ENCODE measurements at places on chromosomes 7 and 10.

- DNase-seq: no peak
These were observed 164.9 kb downstream of the DGKI start for GRCh38 chr7:137681657-137682562.

GRCh38 chr7:129924602-129925001 lies 28.2 kb downstream of the UBE2H start:
- no peak for DNase-seq

DNA sequence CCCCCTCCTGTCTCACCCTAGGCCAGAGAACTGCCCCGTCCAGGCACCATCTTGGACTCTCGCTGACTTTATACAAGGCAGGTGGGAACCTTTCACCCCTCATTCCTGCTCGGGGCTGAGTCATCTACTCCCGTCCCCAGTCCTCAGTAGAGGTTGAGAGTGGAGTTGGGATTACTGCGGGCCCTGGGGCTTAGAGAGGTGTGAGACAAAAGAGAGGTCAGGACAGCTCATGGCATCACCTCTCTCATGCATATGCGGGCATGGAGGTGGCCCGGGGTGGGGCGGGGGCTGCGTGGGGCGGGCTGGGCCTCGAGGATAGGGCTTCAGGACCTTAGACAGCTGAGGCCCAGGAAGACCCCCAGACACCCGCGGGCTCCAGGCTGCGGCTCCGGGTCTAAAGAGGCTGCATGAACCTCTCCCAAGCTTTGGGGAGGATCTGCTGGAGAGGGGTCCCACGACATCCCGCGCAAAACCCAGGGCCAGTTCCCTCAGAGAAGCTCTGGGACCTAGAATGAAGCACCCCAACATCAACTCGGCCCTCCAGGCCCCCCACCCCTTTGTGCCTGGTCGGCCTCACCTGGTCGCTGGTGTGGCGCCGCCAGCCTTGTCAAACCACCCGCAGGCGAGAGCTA lies 317 bp downstream of the PDZD7 start:
- no peak for DNase-seq

DNA sequence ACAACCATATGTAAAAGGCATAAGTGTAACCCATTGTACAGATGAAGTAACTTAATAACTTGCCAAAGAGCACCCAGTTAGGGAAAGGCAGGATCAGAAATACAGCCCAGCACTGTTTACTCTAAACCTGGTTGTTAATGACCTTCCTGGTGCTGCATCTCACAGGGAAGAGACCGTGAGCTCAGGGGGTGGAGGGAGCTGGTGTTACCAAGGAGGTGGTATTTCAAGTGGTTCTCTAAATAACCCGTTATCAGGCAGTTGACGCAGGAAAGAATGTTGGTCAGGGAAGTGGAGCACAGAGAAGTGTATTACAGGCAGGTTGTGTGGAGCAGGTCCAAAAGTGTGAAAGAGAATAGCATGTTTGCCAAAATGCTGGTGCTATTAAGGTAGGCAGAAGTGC lies 4.4 kb upstream of the ST7 start:
- no peak for DNase-seq

DNA sequence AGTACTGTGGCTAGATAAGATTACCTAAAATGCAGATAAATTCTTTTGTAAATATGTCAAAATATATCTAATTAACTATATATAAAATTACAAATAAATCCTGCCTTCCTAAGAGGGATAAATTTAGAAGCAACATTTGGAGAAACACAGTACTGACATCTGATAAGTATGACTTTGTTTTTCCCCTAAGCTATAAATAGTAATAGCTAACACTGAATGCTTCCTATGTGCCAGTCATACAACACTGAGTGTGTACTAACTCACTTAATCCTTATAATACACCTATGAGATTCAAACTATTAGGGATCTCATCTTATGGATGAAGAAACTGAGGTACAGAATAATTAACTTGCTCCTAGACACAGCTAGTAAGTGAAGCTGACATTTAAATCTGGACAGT lies 733.4 kb downstream of the MAGI2 start:
- no peak for DNase-seq

- no peak for DNase-seq
These were observed 202.9 kb downstream of the GRID1 start for GRCh38 chr10:86163522-86164173.

GRCh38 chr10:11046776-11047160 lies 29.1 kb downstream of the CELF2 start:
- no peak for DNase-seq

GRCh38 chr7:134865001-134865845 lies 85.8 kb downstream of the CALD1 start:
- DNase-seq: no peak

- no peak for DNase-seq
These were observed 89.2 kb upstream of the BMPER start for GRCh38 chr7:33816106-33816505.

GRCh38 chr7:151847681-151848081 lies 29.2 kb downstream of the PRKAG2 start:
- no peak for DNase-seq

DNA sequence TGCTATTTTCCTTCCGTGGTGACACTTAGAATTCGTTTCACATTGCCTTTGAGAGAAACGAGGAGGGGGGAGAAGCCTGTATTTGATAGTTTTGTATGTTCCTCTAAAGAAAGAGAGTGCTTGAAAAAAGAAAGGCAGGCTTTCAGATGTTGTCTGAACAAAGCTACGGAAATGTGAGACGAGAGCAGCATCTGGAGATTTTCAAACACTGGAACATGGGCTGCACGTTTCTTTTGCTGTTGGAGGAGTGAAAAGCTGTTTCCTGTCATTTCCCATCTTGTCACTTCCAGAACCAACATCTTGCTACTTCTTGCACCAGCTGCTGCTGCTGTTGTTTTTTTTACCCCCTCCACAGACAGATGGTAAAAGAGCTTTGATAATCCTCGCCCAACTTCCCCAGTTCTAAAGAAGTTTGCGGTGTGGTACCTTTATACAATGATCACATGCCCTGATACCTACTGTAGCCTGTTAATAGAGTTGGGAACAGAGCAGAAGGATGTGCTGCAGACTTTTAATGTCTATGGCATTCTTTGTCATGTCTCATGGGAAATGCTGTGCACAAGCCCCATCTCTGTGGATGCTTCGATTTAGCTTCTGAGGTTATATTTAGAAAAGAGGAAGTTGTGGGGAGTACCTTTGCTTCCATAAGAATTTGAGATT lies 408.1 kb downstream of the AUTS2 start:
- DNase-seq: no peak

DNA sequence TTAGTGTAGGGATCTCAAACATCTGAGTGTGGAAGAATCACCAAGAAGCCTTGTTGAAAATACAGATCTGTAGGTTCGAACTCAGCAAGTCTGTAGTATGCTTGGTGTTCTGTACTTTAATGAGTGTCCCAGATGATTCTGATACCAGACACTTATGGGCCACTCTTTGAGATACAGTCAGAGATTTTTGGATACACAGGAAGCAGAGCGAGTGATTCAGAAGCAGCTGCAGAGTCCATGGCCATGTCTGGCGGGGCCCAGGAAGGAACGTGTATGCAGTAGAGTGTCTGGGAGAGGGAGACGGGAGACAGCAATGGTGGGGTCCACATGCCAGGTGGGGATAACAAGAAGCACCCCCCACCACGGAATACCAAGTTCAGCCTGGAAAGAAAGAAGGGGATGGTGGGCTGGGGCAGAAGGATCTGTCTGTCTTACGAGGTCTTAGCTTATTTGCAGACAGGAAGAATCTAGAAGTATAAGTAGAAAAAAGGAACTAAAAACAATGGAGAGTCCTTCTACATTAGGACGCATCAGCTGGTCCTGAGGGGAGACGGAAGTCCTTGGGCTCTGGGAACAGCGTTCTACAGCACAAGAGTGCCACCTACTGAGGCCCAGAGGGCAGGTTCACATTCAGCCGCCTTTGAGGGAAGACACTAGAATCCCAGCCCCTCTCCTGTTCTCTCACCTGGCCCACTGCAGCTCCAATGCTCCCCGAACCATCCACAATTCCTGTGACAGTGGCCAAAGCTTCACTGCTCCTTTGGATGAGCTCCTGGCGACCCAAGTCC lies 55.4 kb downstream of the SLC37A3 start:
- no peak for DNase-seq

DNA sequence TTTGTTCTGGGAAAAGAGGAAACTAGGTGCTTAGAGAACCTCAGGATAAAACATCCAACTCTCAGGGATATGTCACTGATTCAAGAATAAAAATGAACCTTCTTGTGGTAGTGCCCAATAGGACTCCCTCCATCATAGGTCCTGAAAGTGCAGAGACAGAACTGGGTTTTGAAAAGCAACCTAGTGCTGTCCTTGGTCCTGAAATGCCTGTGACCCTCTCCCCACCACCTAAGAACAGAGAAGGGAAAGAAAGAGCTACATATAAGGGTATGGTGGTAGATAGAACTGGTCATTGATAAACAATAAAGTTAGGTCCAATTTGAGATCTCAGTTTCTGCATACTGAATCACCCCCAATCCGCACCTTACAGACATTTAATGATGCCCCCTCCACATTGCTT lies 953.3 kb downstream of the XPNPEP1 start:
- DNase-seq: no peak

DNA sequence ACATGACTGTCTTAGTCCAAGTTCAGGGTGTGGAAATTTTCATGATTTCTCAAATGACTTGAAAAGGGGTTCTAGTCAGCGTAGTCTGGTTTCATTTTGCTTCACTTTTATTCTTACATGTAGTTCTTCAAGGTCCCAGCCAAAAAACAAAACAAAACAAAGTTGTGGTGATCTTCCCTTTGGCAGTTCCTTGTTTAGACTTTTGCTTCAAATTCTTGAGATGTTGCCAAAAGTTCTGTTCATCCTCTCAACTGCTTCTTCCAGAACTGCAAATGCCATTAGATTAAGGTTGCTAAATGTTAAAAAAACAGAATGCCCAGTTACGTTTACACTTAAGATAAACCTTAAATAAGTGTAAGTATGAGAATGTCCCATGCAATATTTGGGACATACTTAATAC lies 370.8 kb upstream of the LRRTM3 start:
- no peak for DNase-seq

DNA sequence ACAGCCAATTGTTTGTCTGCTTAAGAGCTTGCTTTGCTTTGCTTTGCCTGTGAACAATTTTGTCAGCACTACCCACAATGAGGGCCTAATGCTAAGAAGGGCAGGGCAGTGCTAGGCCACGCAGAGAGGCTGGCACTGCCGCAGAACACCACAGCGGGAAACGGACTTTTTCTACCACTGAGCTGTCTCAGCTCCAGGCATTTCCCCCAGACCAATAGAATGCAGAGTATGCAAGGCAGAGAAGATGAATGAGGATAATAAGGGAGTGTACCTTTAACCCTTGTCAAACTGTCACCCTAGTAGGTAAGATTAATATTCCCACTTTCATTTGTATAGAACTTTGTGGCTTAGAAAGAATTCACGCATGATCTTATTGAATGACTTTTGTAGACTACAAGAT lies 104.5 kb downstream of the SH3PXD2A start:
- no peak for DNase-seq

DNA sequence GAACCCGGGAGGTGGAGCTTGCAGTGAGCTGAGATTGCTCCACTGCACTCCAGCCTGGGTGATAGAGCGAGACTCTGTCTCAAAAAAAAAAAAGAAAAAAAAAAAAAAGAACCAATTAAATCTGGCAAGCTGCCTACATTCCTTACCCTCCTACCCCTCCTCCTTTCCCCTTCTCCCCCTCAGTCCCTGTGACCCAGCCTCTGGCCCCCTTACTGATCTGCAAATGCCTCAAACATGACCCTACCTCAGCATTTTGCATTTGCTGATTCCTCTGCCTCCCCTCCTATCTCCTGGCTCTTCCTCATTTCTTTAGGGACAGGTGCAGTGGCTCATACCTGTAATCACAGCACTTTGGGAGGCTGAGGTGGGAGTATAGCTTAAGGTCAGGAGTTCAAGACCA lies 19.3 kb downstream of the CDHR3 start:
- DNase-seq: no peak

- DNase-seq: no peak
These were observed 202.7 kb downstream of the EBF3 start for GRCh38 chr10:129761197-129761972.

DNA sequence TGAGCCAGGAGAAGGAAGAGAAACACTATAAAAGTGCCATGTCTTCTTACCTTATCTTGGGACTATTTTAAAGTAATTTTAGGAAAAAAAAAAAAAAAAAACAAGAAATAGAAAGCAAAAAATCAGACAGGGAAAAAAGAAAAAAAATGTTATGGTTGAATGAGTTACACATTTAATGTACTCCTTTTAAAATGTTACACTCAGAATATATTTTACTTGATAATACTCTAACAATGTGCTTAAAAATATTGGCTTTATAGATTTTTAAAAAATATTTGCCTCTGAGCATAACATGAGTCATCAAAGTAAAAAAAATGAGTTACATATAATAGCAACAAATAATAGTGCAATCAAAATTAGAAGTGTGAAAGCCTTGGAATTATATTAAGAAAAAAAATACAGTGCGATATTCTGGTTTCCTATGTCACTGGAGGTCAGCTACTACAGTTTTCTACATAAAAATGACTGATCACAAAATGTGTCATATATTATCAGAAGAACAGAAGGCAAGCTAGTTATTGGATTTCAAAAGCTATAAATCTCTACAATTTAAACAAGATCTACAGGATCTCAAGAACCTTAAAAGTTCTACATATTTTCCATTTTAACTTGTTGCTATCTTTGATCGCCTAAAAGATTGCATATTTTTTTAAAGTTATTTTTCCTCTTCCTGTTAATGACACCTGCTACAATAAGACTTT lies 231.1 kb upstream of the CCDC6 start:
- no peak for DNase-seq

DNA sequence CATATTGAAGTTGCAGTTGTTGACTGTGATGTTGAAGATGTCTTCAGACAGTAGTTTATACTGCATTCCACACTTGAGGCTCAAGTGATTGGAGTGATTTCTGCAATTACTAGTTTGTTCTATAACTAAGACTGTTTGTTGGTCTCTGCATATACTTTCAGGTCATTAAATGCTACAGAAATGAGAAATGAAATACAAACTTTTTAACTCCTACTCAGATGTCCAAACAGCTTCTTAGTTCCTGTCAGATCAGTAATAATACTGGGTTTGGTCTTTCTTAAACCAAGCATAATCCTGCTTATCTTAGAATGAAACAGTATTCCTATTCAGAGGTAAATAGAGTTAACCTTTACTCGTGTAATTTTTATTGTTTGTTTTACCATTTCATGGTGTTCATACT lies 115.9 kb downstream of the CCNY start:
- DNase-seq: no peak

DNA sequence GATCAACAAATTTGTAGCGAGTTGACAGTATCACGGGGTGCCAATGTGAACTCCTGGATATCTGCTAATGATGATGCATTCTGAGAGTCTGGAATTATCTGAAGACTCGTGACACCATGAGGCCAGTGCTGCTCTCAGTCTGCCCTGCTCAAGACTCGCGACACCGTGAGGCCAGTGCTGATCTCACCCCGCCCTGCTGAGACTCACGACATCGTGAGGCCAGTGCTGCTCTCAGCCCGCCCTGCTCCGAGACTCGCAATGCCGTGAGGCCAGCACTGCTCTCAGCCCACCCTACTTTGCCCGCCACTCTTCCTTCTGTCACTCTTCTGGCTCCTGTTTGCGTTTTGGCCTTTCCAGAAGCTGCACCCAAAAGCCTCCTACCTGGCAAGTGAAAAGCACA lies 411.8 kb downstream of the PTPRN2 start:
- no peak for DNase-seq

Measured in T-helper 2 cell (primary cell).